Nephron progenitor cell (in vitro differentiated cells): ENCODE measurements at places on chromosomes 3 and 15.

GRCh38 chr3:66518126-66518525 lies 17.3 kb upstream of the LRIG1 start:
- no peak for DNase-seq

- no peak for DNase-seq
Observed at GRCh38 chr3:134807189-134807588, 12.1 kb downstream of the EPHB1 start.

GRCh38 chr15:67808821-67809220 lies 16.5 kb upstream of the SKOR1 start:
- DNase-seq = no peak

DNA sequence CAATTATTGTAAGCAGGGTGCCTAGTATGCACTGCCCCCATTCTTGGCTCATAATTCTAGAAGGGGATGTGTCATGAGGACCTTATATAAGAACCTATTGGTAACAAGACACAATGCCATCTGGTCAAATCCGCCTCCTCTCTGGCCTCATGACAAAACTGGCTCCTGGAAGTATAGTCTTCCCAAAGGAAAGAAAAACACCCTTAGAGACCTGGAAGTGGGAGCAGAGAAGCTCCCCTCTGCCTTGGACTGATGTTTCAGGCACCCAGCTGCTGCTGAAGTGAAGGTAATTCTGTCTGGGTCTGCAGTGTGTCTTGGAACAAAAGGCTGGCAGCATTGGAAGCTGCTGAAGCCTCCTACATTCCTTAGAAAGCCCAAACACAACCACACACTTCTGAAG lies 107.2 kb upstream of the CLSTN2 start:
- DNase-seq = no peak

- DNase-seq = no peak
Observed at GRCh38 chr3:8488877-8489276, 12.7 kb upstream of the LMCD1 start.

GRCh38 chr3:146071632-146072031 lies 89.4 kb downstream of the PLOD2 start:
- DNase-seq = no peak

GRCh38 chr3:138360869-138361525 lies 12.6 kb downstream of the MRAS start:
- DNase-seq = no peak
